ENCODE measurements at places on chromosomes 4 and X. TPM values are rescaled to one million over a fixed set of nuclear protein-coding genes. Genes with fewer than 3 reads are reported as not detected.

LRAT gene
- 0.10 TPM for total RNA-seq

PROM1 gene
- 39.4 TPM for total RNA-seq

STBD1 gene
- total RNA-seq = 64.8 TPM

MAOA gene
- total RNA-seq = 10.8 TPM

NUP62CL gene
- total RNA-seq = 1.1 TPM

TKTL2 gene
- total RNA-seq = not detected

ARMCX2 gene
- 61.4 TPM for total RNA-seq

TMPRSS11B gene
- total RNA-seq = 84.9 TPM

FRMPD4 gene
- 0.41 TPM for total RNA-seq

ERCC6L gene
- total RNA-seq = 4.0 TPM

TEX13D gene
- not detected for total RNA-seq

MAGEB2 gene
- not detected for total RNA-seq

TBCK gene
- 72.9 TPM for total RNA-seq

All from tongue (tissue), 3 donors.